ENCODE measurements at places on chromosomes 6 and 20. TPM values are rescaled to one million over a fixed set of nuclear protein-coding genes. Genes with fewer than 3 reads are reported as not detected.

RAET1L gene
- not detected for total RNA-seq

SNRNP48 gene
- total RNA-seq: 24.5 TPM

TNFRSF6B gene
- 7.8 TPM for total RNA-seq

MOCS1 gene
- total RNA-seq: 11.3 TPM

SLC24A3 gene
- total RNA-seq: 0.15 TPM

TMEM239 gene
- total RNA-seq: not detected

KPNA5 gene
- 4.9 TPM for total RNA-seq

FGD2 gene
- total RNA-seq: not detected

MARCKS gene
- 128 TPM for total RNA-seq

TOX2 gene
- 2.0 TPM for total RNA-seq

OLIG3 gene
- not detected for total RNA-seq

ALDH5A1 gene
- total RNA-seq: 1.7 TPM

PRKN gene
- total RNA-seq: 3.9 TPM

FKBP5 gene
- total RNA-seq: 4.7 TPM

CCM2L gene
- 0.23 TPM for total RNA-seq

BANF2 gene
- total RNA-seq: not detected

ATRN gene
- total RNA-seq: 42.8 TPM

HNF4A gene
- not detected for total RNA-seq

GSTA3 gene
- not detected for total RNA-seq

FYN gene
- total RNA-seq: 162 TPM

SPEF1 gene
- total RNA-seq: 0.08 TPM

MYB gene
- 3.8 TPM for total RNA-seq

HSF2 gene
- total RNA-seq: 16.2 TPM

ESR1 gene
- 0.83 TPM for total RNA-seq

SLC25A27 gene
- 0.75 TPM for total RNA-seq

TRIM31 gene
- total RNA-seq: not detected

IL20RA gene
- total RNA-seq: 0.12 TPM

PGM3 gene
- 186 TPM for total RNA-seq

ZBTB2 gene
- 5.5 TPM for total RNA-seq

REPS1 gene
- 13.7 TPM for total RNA-seq

C20orf204 gene
- 0.23 TPM for total RNA-seq

FBXO30 gene
- 15.4 TPM for total RNA-seq
